ENCODE measurements at places on chromosomes 6 and 20. TPM values are rescaled to one million over a fixed set of nuclear protein-coding genes. Genes with fewer than 3 reads are reported as not detected.

The FAM229B gene
- 47.6 TPM for total RNA-seq

DNA sequence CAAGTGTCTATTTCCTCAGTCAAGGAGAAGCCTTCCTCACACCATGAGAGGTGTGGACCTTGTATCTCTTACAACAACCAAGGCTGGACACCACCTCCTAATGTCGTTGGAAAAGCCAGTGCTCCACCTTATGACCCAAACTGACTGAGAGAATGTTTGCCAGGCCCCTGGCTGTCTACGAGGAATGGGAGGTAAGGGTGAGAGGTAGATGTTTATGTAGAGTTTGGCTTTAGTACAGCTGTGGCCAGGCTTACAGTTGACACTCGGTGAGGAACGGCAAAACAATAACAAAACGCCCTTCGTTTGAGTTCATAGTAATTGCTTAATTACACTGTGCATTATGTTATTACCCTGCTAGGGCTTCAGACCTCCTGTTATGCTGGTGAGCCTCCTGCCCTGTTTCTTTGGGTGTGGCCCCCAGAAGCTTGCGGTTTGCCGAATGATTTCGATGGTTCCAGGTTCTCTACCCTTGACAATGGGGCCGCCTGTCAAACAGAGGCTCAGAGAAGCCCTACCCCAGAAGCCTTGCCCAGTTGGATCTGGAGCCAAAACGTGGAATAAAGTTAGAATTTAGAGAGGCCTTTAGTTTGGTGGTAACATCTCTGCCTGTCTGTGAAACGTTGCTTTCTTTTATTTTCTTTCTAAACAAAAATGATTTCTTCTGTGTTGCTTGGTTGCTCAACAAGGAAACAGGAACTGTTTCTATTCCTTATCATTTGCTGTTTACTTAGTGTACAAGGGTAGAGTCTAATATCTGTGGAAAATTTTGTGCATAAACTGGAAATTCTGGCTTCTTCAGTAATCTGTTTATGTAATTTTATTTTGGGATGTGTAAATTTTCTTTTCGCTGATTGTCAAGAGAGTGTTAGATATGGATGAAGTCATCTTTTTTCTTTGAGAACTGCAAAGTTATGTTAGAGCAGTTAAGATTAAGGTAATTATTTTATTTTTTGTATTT lies 60.4 kb upstream of the FOXQ1 start:
- no peak for DNase-seq

DNA sequence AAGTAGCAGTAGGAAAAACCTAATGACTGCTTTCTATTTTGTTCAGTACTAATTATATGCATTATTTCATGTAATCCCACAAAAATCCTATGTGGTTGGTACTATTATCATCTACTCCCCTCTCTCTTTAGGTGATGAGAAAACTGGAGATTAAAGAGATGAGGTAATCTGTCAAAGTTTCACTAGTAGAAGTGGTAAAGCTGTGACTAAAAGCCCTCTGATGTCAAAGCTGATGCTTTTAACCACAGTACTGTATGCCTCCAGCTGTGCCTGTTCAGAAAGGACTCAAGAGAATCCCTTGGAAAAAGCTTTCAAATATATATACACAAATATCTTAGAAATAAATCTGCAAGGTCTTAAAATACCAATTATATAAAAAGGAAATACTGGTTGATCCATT lies 38.0 kb downstream of the PHIP start:
- DNase-seq: no peak

The PRDM1 gene
- 1.0 TPM for total RNA-seq

GRCh38 chr6:70586114-70586513 lies 19.4 kb downstream of the SDHAF4 start:
- DNase-seq: no peak

The SLC4A11 gene
- total RNA-seq: not detected

DNA sequence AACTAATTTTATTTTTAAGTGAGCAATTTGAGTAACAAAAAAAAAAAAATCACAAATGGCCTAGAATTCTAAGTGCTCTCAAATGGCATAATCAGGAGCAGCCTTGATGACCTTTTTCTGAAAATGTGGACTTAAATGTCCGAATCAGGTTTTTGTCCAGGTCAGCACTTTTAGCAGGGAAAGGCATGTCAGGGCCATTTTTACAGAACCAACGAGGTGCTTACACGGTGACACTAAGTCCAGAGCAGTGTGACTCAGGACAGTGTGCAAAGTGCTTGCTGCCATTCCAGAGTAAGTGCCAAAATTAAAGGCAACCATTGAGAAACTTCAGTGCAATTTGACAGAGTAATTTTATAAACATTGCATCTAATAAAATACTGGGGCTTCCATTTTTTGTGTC lies 127.8 kb downstream of the KIF16B start:
- no peak for DNase-seq
